ENCODE measurements at places on chromosomes 2 and 18.

DNA sequence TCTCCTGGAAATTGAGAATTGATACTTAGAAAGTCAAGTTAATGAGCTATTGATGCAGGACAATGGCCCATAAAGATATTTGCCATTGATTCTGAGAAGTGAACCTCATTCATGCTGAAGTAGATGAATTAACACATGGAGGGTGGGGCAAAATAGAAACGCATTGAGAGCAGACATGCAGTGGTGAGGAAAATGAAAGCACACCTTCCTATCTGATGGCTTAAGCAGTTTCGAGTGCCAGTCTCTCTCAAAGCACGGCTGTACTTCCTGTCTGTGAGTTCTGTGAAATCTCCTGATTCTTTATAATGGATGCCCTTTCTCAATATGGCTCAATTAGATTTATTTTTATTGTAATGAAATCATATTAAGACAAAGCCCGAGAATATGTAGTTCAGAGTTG lies 247.0 kb downstream of the TMX3 start:
- DNase-seq, result no peak

- DNase-seq, result no peak
These were observed 141.3 kb downstream of the NCK2 start for GRCh38 chr2:105886029-105886454.

DNA sequence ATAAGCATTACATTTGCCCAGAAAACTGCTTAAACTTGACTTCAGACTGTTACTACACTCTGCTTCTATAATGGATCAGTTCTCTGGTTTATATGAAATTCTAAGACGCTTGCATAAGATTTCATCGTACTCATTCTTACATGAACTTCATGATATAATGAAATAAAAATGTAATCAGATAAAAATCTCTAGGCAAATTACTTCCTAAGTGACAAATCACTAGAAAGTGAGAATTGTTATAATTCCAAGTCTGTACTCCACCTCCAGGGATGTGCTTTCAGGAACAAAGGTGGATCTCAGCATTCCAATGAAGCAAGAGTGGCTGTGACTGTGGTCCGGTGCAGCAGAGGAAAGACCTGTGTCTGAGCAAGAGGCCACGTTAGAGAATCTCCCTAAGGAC lies 226.2 kb downstream of the PIEZO2 start:
- DNase-seq, result no peak

- DNase-seq, result no peak
These were observed 490.4 kb downstream of the NR4A2 start for GRCh38 chr2:155842103-155842502.

GRCh38 chr2:179181002-179181401 lies 83.6 kb downstream of the SESTD1 start:
- peak; percentile 0 for DNase-seq

GRCh38 chr2:200703127-200703925 lies 108.4 kb upstream of the BZW1 start:
- peak; percentile 92 for DNase-seq

- DNase-seq, result no peak
These were observed 216.4 kb downstream of the SPP2 start for GRCh38 chr2:234266952-234267351.

GRCh38 chr18:79588636-79589481 lies 90.7 kb upstream of the CTDP1 start:
- DNase-seq, result peak; percentile 47

GRCh38 chr2:152114366-152114765 lies 15.5 kb upstream of the CACNB4 start:
- DNase-seq, result no peak

DNA sequence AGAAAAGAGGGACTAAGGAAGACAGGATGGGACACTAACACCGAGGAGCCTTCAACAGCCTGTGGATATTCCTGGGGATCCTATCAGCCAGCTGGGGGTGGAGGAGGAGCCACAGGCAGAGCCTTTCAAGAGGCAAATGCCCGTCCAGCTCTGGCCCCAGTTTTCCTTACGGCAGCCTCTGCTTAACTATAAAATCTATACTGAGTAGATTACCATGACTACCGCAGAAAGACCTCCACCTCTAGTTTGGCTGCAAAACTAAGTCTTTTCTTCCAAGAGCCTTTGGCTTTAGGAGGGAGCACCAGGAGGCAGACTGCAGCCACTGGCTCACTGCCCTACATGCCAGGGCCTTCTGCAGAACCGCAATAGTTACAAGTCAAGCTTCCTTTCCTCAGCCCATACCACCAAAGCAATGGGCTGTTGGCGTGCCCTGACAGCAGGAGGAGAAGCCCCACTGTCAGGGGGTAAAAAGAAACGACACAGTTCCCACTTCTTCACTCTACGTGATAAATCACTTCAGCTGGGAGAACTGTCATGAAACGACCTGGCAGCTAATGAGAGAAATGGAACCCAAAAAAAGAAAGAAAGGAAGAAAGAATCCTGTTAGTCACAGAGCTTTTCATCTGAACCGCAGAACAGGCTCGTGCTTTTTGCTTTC lies 25.1 kb upstream of the CREB1 start:
- no peak for DNase-seq

- DNase-seq, result no peak
These were observed 3.0 kb upstream of the OSR1 start for GRCh38 chr2:19361325-19361990.

- DNase-seq, result peak; percentile 16
These were observed 224.1 kb upstream of the PARD3B start for GRCh38 chr2:204321027-204321800.

GRCh38 chr2:238152771-238153688 lies 5.7 kb upstream of the ERFE start:
- no peak for DNase-seq

DNA sequence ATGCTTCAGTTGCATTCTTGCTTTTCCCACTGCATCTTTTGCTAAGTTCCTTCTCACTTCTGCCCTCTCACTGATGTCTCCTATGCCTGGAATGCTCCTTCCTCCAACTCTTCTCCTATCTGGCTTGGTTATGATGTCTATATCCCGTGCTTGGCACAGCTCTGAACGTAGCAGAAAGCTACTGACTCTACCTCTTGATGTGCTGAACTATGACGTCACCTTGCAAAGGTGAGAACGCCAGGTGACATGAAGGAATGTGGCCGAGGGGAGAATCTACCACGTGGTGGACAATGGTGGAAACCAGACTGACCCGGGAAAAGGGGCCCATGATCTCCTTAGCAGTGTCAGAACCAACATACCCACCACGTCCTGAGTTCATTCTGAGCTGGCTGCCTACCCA lies 209.7 kb downstream of the SH3BP4 start:
- DNase-seq, result no peak

DNA sequence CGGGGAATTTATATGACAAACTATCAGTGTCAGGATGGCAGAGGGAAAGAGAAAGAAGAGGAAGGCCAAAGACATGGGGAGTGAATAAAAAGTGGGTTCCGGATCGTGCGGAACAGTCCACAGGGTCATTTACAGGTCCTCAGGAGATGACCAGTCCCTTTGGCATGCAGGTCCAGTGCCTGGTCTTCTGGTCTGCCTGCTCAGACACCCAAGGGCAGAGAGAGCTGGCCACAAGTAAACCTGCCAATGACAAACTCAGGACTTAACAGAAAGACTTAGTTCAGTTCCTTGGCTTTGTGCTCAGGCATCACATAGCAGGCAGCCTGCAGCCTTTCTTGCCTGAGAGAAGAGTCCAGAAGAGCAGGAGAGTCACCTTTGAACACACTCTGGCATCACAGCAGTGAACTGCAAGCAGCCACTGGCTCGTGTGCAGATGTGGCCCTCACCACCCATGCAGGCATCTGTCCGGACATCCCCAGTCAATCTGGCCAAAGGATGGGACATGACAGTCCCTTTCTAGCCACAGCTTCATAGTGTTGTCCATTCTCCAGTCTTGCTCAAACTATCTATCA lies 14.0 kb downstream of the TMEM127 start:
- peak; percentile 70 for DNase-seq

GRCh38 chr18:22314420-22314819 lies 103.3 kb downstream of the CTAGE1 start:
- DNase-seq, result peak; percentile 23

GRCh38 chr2:166106431-166107015 lies 21.3 kb downstream of the SCN1A start:
- peak; percentile 37 for DNase-seq

- no peak for DNase-seq
These were observed 4.5 kb downstream of the NRXN1 start for GRCh38 chr2:51027442-51027841.
